ENCODE measurements at places on chromosomes 5 and 9.
A peak's percentile ranks its signal among the peaks of the same experiment; 100 is the strongest.

- DNase-seq, result no peak
Observed at GRCh38 chr5:1552521-1553255, 28.9 kb upstream of the LPCAT1 start.

DNA sequence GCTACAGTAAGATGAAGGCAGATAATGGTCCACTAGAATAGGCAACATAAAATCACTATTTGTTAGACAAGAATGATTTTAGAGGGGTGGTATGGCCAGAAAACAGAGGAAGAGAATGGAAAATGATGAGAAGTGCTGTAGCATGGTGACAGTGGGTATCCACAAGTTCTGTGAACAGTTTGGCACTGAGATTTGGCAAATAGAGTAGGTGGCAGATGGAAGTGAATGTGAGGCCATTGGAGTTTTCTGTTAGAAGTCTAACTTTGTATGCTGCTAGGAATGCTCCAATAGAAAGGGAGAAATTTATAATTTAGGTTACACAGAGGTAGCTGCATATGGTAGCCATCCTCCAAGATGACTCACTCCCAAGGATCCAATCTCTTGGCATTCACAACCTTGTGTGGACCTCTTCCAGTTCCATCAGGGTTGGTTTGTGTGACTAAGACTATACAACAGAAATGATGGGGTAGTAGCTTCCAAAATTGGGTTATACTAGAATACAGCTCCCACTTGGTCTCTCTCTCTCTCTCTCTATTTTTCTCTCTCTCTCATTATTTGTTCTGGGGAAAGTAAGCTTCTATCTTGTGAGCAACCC, 646.9 kb upstream of the ZNF608 start:
- DNase-seq, result no peak

DNA sequence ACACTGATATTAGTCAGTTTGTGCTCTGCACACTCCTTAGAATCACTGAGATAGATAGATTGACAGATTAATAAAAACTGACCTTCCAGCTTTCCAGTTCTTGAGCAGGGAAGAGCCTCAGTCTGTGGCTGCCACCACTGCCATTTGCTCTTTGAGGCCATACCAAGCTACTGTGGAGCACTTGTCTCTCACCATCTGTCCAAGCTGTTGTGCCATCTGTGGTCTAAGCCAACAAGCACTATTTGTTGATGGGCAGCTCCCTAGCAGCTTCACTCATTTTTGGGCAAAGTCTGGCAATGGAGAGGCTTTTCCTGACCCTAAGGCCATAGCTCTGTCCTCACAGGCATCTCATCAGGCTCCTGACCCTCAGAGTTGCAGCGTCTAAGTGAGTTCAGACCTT, 30.4 kb downstream of the HTR1A start:
- DNase-seq, result no peak

DNA sequence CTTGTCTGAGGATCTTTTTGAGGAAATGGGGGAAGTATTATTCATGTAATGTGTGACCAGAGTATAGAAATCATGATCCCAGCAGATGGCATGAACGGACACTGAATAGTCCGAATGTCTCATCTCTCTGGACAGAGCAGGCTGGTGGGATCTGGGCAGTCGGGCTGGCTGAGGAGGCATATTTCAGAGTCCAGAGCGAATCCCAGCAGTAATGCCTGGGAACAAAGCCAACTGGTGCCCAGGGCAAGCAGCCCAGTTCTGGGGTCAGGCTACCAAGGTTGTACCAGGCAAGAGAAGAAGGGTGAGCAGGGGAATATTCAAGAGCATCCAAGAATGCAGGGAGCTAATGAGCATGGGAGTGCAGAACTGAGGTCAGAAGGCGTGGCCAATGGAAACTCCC, 306.4 kb downstream of the ZSWIM6 start:
- DNase-seq, result no peak

DNA sequence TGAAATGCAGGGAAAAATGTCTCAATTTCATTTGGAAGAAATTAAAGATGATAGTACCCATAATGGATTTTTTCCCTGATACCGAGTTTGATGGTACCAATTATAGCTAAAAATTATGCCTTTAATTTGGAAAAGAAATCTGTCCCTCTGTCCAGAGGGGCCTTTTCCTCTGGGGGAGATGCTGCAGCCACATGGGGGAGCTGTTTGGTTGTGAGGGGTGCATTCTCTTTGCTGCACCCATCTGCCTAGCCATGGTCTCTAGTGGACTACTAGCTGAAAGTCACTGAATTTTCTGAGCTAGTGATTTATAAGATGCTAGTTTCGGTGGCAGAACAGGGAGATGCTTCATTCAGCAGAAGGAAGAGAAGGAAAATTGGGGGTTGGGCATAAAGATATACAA, 9.6 kb downstream of the SEC61B start:
- DNase-seq, result peak; percentile 25

DNA sequence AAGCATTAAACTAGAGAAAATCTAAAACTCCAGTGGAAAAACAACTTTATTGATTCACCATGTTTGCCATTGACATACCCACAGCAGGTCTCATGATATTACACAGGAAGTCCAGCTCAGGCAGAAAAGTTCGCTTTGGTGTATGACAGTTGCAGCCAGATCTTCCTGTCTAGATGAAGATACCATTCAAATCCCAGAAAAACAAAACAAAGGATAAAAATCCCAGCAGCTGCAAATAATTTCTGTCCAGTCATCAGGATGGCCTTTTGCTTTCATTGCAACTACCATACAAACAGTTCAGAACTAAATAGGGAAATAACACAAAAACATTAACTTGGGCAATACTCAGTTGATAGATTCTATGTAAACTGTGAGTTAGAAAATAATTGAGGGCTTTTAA, 136.0 kb upstream of the NREP start:
- DNase-seq, result no peak

DNA sequence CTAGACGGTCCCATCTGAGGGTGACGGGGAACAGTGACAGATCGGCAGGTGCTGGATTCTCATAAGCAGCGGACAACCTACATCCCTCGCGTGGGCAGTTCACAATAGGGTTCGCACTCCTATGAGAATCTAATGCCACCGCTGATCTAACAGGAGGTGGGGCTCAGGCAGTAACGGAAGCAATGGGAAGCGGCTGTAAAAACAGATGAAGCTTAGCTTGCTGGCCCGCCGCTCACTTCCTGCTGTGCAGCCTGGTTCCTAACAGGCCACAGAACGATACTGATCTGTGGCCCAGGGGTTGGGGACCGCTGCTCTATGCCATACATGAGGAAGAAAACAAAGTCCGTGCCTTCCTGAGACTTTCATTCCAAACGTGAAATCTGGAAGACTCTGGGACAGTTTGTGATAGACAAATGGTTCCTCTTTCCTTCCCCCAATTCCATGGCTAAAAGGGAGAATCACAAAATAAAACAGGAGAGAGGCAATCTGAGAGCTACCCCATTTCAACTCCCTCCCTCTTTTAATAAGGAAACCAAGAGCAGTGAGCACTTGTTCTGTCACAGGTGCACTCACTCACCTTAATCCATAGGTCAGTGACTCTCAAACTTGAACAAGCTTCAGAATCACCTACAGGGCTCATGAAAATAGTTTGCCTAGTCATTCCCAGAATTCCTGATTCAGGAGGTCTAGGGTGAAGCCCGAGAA, 12.1 kb downstream of the PDCL start:
- no peak for DNase-seq

DNA sequence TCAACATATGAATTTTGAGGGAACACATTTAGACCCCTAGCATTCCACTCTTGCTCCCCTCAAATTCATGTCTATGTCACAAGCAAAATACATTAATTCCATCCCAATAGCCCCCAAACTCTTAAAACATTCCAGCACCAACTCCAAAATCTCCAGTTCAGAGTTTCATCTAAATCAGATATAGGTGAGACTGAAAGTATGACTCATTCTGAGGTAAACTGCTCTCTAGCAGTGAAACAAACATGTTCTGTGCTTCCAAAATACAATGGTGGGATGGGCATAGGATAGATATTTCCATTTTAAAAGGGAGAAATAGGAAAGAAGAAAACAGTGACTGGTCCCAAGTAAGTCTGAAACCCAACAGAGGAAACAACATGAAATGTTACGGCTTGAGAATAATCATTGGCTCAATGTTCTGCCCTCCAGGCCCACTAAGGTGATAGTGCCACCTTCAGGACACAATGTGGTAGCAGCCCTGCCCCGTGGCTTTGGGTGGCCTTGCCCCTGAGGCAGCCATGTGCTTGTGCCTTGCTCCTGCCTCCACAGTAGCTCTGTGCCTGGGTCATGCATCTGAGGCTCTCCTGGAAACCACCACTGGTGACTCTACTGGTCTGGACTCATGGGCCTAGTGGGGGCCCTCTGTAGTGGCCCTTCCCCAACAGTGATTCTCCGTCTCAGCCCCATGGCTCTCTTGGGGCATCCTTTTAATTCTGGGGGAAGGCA, 36.4 kb upstream of the IPPK start:
- DNase-seq, result no peak

- no peak for DNase-seq
Observed at GRCh38 chr5:16809010-16809394, 127.1 kb downstream of the MYO10 start.

DNA sequence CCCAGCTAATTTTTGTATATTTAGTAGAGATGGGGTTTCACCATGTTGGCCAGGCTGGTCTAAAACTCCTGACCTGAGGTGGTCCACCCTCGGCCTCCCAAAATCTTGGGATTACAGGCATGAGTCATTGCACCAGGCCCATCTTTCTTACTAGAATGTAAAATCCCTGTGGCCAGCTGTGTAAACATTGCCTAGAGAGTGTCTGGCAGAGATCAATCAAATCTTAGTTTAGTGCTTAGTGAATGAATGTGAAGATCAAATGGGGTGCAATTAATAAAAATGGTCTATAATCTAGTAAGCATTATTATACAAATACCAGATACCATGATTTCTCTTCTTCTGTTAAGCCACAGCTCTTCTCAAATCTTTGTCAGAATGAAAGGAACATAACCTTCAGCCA, 289.9 kb downstream of the KCTD16 start:
- DNase-seq, result no peak

DNA sequence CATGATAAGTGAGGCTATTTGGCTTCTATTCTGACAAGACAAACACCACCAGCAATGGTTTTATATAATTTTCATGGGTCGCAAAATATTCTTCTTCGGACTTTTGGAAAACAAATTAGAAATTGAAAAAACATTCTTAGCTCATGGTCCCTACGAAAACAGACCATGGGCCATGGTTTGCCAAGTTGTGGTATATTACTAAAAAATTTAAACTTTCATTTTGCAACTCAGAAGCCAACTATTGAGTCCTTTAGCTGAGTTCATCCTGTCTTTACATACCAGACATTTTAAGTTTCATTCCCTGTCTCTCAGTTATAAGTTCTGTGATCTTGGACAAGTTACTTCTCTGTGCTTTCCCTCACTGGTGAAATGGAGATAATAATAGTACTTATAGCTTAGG, 198.1 kb downstream of the CSNK1G3 start:
- DNase-seq, result no peak

DNA sequence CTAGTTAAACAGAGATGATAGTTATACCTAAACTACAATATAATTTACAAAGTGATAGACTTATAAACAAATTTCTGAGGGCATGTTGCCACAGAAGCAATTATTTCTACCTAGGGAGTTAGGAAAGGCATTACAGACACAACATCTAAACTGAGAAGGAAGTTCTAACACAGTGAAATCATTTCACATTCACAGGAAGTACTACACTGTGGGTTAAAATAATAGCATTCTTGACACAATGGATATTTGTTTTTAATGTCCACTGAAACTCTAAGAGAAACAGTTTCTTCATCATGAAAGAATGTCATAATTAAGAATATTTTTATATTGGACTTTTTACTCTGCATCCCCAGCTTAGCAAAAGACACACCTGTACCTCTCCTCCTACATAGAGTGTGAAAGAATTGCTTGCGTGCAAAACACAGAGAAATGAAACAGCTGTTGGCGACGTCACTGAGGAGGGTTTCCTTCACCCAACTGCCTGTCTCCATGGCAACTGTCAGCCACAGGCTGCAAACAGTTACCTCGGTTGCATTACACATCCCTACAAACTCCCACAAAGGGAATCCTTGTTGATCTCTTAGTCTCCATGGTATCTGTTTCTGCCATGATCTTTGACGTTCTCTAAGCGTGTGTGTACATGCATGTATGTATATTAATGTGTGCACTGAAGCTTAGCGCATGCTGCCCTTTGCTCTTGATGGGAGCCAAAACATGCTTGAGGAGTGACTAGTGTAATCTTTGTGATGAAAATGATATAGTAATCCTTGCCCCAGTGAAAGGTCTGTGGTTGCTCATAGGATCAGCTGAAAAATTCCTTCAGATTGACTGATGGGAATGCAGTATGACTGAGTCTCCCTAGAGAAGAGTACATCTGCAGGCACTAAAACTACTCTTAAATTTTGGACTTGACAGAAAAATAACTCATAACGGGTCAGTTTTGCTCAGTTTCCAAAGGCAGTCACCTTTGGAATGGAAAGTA, 168.5 kb downstream of the ACTL7B start:
- DNase-seq, result no peak

- DNase-seq, result no peak
Observed at GRCh38 chr5:157348049-157348400, 82.1 kb downstream of the CYFIP2 start.

- no peak for DNase-seq
Observed at GRCh38 chr5:77993141-77993854, 217.2 kb upstream of the TBCA start.

- DNase-seq, result no peak
Observed at GRCh38 chr9:96449523-96449844, 485 bp upstream of the HABP4 start.

- no peak for DNase-seq
Observed at GRCh38 chr5:83313436-83313835, 158.1 kb upstream of the VCAN start.

GRCh38 chr9:28774433-28775235, 1201.4 kb upstream of the C9orf72 start:
- no peak for DNase-seq

DNA sequence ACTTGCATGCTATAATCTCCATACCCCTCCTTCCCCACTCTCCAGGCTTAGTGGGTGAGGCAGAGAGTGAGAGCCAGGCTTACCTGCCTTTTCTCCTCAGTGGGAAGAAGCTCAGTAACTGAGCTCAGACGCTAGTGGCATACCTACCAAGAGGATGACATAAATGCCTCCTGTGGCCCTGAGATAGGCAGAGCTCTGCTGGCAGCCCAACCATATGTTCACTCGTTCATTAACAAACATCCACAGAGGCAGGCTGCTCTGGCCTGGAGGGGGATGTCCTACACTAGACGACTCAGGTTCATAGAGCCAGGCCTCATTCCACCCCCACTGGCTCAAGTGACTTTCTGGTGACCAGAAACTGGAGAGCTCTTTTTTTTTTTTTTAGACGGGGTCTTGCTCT, 81.3 kb downstream of the THBS4 start:
- no peak for DNase-seq

- no peak for DNase-seq
Observed at GRCh38 chr9:127380479-127380878, 16.5 kb upstream of the SLC2A8 start.
